ENCODE measurements at places on chromosomes 2 and 18. TPM values are rescaled to one million over a fixed set of nuclear protein-coding genes. Genes with fewer than 3 reads are reported as not detected.

DNA sequence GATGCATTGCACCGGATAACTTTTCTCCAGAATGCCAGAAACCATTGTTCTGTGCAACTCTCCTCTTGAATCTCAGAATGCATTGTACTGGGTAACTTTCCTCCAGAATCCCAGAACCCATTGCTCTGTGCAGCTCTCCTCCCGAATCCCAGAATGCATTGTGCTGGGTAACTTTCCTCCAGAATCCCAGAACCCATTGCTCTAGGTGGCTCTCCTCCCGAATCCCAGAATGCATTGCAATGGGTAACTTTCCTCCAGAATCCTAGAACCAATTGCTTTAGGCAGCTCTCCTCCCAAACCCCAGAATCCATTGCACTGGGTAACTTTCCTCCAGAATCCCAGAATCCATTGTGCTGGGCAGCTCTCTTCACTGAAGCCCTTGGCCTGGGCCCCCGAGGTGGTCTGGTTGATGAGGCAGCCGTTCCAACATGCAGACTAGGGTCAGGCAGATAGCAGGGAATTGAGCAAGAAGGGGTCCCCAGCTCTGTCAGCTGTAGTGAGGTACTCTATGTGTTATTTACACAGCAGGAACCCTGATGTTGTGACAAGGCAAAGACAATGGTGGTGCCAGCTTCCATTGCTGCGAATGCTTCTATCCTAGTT lies 9.4 kb downstream of the FOSL2 start:
- no peak for DNase-seq

DNA sequence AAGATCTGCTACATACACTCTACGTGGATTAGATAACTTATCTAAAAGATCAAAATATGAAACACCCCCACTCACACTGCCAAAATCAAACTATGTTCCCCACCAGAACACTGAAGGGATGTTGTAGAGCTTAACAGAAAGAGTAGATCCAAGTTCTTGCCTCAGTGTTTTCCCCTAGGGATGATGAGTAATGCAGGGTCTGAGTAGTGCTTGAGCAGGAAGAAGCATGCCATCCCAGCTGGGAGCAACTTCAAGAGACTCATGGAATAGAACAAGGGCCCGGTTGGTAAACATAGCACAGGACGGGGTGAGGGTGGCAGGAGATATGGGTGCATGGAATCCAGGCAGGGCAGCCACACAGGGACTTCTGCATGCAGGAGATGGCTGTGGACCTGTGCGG lies 74.3 kb downstream of the SNTG2 start:
- DNase-seq = no peak

GRCh38 chr2:160087854-160088745 lies 25.7 kb upstream of the PLA2R1 start:
- no peak for DNase-seq

GRCh38 chr2:200380833-200381542 lies 74.5 kb downstream of the SPATS2L start:
- DNase-seq = no peak

DNA sequence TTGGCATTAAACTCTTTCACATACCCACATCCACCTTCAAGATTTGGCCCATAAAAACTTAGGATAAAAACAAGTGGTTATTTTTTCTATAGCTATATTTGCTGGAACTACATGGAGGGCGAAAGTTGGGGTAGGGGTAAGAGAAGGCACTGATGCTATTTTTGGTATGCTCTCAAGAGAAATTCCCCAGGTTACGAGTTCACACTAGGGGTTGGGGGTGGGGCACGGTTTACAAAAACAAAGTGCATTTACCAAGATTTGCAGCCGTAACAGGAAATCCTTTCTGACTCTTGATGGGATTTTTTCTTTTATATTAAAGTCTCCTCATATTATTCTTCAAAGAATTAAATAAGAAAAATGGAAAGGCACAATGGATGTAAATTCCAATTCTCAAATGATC lies 6.8 kb downstream of the SERPINE2 start:
- no peak for DNase-seq

The FTCDNL1 gene
- total RNA-seq = 1.5 TPM

The HOXD13 gene
- total RNA-seq = not detected

The SYT4 gene
- total RNA-seq = not detected

The LRRC30 gene
- total RNA-seq = not detected

The DPY30 gene
- total RNA-seq = 45.7 TPM

The GAD1 gene
- total RNA-seq = 0.57 TPM

The KCNJ3 gene
- 1.4 TPM for total RNA-seq

The GAREM1 gene
- total RNA-seq = 26.8 TPM

Data from ureter (tissue), 1 donor.